ENCODE measurements at places on chromosomes 13 and 19.
A peak's percentile ranks its signal among the peaks of the same experiment; 100 is the strongest.

DNA sequence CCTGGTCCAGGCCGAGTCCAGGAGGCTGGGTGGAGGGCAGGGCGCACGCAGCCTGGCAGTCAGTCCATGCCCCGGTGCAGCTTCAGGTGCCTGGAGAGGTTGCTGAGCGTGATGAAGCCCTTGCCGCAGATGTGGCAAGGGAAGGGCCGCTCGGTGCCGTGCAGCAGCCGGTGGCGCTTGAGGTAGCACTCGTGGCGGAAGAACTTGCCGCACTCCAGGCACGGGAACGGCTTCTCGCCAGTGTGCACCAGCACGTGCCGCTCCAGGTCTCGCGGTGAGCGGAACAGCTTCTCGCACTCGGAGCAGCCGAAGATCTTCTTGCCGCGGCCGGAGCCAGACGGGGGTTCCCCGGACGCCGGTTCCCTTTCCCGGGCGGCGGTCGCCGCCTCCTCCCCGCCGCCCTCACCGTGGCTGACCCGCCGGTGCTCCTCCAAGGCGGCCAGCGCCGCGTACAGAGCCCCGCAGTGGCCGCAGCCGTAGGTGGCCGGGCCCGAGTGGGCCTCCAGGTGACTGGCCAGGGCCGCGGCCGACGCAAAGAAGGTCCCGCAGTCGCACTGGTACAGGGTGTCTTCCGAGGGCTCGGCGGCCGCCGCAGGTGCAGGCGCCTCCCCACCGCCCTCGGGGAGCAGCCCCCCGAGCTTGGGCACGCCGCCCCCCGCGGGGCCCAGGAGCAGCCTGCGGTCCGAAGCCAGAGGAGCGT, 6.8 kb downstream of the FIZ1 start:
- H3K4me3 ChIP-seq, result no peak overlapping the region
- no peak overlapping the region for H3K27ac ChIP-seq
- peaks cover 9% of the 10 kb centered on the region for H3K27me3 ChIP-seq
- peaks cover 20% of the 10 kb centered on the region for H3K4me1 ChIP-seq
- H3K36me3 ChIP-seq, result peaks cover 23% of the 10 kb centered on the region
- DNase-seq, result no peak

- H3K4me3 ChIP-seq, result peak overlapping the region; percentile 87
- peaks cover 51% of the 10 kb centered on the region for H3K4me1 ChIP-seq
- H3K27ac ChIP-seq, result no peak overlapping the region
- H3K27me3 ChIP-seq, result peaks cover 16% of the 10 kb centered on the region
Measured at GRCh38 chr13:94967183-94968039, 255.1 kb upstream of the SOX21 start.

GRCh38 chr19:3788996-3789778, 3.0 kb upstream of the MATK start:
- H3K27me3 ChIP-seq, result peaks cover 28% of the 10 kb centered on the region
- peaks cover 7% of the 10 kb centered on the region for H3K4me1 ChIP-seq
- H3K4me3 ChIP-seq, result no peak overlapping the region
- H3K36me3 ChIP-seq, result no peaks in the 10 kb centered on the region
- DNase-seq, result no peak

GRCh38 chr19:15443838-15444237, 5.9 kb downstream of the WIZ start:
- peaks cover 6% of the 10 kb centered on the region for H3K4me1 ChIP-seq
- DNase-seq, result no peak
- no peak overlapping the region for H3K27ac ChIP-seq
- peaks cover 6% of the 10 kb centered on the region for H3K27me3 ChIP-seq
- no peaks in the 10 kb centered on the region for H3K36me3 ChIP-seq
- no peak overlapping the region for H3K4me3 ChIP-seq

GRCh38 chr19:58544591-58545285, 874 bp downstream of the TRIM28 start:
- H3K27me3 ChIP-seq, result peaks cover 39% of the 10 kb centered on the region
- H3K4me1 ChIP-seq, result peaks cover 17% of the 10 kb centered on the region
- peaks cover 46% of the 10 kb centered on the region for H3K36me3 ChIP-seq
- DNase-seq, result peak; percentile 66

Measured in WTC11 (cell line).